Omental fat pad (tissue), 4 donors: ENCODE measurements at places on chromosomes 4 and X.

DNA sequence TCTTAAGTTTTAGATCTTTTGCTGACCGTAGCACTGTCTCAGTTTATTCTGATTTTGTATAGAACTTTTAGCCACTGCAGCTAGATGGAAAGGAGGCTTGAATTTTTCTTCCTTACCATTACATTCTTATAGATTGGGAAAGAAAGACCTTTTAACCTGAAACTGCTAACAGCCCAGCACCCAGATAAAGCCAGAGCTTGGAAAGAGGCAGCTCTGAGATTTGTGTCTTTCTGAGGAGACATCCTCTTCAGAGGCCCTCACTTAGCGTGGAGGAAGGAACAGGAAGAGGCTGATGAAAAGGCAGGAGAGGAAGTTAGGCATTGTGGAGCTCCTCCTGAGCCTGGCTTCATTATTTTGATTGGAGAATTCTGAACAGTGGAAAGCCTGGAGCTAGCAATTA is 35.1 kb downstream of the ATG4A start:
- no peak for DNase-seq

GRCh38 chr4:5399790-5400421 is 308.5 kb downstream of the EVC2 start:
- DNase-seq, result no peak

DNA sequence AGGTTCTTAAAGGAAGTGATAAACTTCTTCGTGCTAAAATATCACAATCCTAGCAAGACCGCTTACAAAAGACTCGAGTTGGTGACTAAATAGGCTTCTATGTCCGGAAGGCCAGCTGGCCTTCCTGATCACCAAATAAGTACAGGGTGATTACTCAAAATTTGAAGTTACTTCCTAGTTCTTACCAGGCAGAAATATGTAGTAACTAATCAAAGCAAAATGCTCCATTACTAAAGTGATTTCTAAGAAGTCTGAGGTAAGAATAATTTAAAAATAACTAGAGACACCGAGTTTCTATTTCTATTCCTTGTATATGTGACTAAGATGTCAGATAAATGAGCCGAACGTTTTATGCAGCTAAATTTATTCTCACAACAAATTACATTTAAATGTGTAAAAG is 62.2 kb downstream of the NSUN7 start:
- DNase-seq, result no peak

DNA sequence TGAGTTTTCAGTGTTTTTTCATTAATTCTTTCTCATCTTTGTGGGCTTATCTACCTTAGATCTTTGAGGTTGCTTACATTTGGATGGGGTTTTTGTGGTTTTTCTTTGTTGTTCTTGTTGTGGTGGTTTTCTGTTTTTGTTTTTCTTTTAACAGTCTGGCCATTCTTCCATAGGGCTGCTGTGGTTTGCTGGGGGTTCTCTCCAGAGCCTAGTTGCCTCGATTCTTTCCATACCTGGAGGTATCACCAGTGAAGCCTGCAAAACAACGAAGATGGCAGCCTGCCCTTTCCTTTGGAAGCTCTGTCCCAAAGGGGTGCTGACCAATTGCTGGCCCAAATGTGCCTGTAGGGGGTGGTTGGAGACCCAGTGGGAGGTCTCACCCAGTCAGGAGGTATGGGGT is 168.6 kb upstream of the CLNK start:
- DNase-seq, result no peak

DNA sequence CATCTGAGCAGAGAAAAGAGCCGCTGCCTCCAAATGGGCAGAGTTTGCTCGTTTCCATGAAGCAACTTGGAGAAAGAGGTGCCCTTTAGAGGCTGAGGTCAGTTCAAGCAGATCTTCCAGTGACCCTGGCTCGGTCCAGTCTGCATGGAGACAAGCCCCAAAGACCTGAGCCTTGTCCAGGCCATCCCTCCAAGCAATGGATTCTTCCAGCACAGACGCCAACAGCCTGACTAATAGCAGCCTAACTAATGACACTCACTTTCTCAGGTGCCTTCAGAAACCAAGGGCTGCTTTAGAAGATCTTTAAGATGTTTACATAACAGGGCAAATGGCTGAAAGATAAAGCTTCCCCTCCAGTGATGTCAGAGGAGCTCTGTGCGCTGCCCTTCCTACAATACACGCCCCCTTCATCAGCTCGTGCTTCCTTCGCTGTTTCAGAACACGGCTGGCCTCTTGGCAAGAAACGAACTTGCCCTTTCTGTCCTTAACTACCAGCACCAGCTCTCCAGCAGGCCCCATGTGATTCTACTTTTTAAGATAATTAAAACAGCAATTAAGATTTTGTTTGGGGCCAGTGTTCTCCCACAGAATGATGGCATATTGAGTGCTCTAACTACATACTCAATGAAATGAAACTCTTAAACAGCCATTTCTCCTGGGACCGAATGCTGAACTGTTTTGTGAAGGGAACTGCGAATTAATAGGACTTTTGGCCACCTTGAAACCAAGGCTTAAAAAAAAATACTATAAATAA is 119.0 kb downstream of the GPR143 start:
- no peak for DNase-seq

DNA sequence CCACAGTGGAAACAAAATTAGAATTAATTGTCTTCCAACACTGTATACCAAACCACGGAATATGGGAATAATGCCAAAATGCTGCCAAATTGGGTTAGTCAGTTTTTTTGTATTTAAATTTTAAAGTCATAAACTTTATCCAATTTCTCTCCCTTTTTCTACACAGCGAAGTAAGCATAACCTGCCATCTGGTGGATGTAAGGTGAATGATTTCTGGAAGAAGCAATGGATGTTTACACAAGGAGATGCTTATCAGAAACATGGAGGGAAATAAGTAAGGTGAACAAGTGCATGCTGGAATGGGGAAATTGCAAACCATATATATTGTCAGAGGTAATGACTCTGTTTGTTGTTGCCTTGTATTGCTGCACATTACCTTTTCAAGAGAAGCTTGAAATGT is 691.9 kb downstream of the TECRL start:
- DNase-seq, result no peak

GRCh38 chrX:151977923-151978322 is 3.4 kb upstream of the GABRE start:
- DNase-seq, result no peak

- DNase-seq, result no peak
These were observed 2.7 kb upstream of the NKX6-1 start for GRCh38 chr4:84501721-84502267.

GRCh38 chrX:8037593-8038348 is 110.6 kb upstream of the PNPLA4 start:
- DNase-seq, result no peak

DNA sequence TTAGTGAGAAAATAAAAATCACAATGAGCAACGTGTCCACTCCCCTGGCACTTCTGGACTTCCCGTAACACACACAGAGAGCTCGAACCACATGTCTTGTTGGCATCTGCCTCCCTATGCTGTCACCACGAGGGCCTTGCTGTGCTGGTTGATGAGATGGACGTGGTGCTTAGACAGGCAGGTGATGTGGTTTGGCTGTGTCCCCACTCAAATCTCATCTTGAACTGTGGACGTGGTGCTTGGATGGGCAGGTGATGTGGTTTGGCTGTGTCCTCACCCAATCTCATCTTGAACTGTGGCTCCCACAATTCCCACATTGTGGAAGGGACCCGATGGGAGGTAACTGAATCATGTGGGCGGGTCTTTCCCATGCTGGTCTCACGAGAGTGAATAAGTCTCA is 40.0 kb downstream of the FGFRL1 start:
- no peak for DNase-seq

GRCh38 chr4:74428276-74428675 is 16.7 kb upstream of the AREG start:
- no peak for DNase-seq

DNA sequence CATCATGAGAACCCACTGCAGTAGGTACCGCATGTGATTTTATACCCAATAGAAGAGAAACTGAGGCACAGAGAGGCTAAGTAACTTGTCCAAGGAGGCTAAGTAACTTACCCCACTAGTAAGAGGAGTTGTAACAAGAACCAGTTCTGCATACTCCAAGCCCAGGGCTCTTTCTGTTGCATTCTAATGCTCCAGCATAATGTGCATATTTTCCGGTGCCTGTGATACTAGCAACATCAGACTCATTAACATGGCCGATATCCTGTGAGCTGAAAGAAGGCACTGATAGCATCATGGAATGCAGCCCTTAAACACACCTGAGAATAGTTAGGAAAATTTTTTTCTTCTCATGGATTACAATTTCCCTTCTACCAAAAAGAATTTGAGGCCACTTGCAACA is 39.7 kb upstream of the KLF3 start:
- DNase-seq, result no peak

DNA sequence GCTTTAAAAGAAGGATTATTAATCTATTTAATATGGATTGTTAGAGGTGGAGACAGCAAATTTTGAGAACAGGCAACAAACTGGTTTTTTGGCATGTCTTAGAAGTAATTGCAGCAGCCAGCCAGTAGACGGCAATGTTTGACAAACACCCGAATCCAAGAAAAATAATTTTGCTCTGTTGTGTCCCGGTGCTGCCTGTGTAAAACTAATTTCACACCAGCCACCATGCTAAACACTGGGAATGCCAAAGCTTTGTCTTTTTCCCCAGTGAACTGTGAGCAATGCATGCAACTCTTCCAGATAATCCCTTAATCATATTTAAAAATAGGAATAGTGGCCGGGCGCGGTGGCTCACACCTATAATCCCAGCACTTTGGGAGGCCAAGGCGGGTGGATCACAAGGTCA is 25.9 kb downstream of the SMIM31 start:
- no peak for DNase-seq

DNA sequence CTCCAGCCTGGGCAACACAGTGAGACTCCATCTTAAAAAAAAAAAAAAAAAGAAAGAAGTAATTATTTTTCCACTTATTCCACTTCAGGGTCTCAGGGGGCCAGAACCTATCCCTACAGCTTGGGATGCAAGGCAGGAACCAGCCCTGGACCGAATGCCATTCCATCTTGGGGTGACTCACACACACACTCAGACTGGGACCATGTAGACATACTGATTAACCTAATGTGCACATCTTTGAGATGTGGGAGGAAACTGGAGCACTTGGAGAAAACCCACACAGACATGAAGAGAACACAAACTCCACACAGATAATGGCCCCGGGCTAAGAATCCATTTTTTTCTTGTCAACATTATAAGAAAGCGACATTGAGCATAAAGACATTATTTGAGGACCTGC is 132.5 kb downstream of the PTTG2 start:
- DNase-seq, result no peak

DNA sequence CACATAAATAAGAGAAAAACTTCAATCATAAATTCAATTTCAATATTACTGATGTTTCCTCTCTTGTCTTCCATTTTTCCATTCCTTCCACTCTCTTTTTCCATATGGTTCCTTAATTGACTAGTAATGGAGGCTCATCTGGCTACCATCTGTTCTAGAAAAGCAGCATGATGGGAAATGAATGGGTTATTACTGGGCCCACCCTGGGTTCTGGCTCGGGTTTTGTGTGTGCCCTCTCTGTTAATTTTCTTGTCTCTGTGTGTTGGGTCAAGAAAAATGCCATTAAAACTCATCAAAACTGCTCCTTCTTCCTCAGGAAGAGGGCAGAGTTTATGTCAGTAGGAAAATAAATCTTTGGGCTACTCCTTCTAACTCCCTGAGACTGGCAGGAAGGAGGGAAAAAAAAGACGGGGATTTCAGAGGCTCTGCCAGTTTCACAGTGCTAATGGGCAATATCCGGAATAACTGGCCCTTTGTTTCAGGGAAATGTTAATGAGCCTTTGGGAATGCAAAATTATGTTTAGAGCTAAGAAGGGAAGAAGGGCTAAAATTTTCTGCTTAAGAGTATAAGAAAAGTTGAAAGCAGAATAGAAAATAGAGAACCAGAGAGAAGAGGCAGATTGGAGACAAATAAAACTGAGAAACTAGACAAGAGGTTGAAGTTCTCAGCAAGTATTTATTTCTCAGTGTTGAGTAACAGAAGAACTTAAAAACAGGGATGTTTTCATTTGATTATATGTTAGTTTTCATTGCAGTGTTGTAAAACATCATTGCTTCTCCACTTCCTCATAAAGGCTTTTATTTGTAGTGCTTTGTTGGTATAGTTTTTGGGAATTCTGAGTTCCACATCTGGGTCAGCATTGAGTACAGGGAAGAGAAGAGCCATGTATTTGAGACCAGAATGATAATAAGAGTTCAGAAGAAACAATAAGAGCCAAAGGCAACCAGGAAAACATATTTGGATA is 19.7 kb downstream of the GABRB1 start:
- DNase-seq, result no peak

DNA sequence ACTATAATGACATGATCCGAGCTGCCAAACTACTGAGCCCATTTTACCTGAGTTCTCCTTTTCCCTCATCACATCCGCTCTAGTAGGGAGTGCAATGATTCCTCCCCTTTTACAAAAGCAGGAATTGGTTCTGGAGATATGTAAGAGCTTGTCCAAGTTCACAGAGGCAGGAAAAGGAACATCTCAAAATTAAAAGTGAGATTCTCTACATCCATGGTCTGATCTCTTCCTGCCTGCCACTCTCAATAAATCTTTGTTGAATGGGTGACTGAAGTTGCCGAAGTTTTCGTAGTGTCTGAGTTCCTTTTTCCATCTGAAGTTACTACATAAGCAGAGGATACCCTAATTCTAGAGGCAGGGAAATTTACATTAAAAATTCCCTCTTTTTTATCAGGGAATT is at the start of gene FGFBP1:
Gene FGFBP1, minus strand, starts transcription at position 101 of the 400 bp plus-strand sequence. CDS start 2,108 bp downstream, outside the sequence.
- no peak for DNase-seq

GRCh38 chr4:138487230-138487629 is 245.1 kb upstream of the SLC7A11 start:
- no peak for DNase-seq

DNA sequence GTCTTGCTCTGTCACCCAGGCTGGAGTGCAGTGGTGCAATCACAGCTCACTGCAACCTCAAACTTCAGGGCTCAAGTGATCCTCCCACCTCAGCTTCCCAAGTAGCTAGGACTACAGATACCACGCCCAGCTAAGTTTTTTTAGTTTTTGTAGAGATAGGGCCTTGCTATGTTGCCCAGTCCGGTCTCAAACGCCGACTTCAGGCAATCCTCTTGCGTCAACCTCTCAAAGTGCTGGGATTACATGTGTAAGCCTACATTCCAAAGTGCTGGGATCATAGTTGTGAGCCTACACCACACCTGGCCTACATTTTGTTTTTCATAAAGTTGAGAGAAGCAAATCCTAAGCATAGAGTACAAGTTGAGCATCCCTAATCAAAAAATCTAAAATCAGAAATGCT is 42.2 kb downstream of the SMARCA5 start:
- DNase-seq, result no peak

DNA sequence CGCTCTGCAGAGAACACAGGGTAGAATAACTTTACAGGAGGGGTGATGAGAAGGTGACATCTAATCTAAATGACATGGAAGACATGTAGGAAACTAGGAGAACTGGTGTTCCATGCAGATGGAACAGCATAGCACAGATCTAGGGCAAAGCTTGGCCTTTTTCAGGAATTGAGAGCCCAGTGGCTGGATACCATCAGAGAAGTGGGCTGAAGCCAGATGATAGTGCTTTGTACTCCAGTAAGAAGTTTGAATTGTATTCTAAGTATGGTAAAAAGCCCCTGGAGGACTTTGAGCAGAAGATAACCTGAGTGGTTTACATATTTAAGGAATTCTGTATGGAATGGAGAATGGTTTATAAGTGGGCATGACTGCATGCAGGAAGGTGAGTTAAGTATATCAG is 32.8 kb downstream of the ENOPH1 start:
- DNase-seq, result no peak

GRCh38 chrX:6644411-6644810 is 109.5 kb upstream of the VCX3A start:
- no peak for DNase-seq
